Fibroblast of skin of left quadriceps (primary cell): ENCODE measurements at places on chromosomes 12 and 14.

- DNase-seq: no peak
Measured at GRCh38 chr12:104568935-104569334, 112.2 kb downstream of the CHST11 start.

GRCh38 chr14:61252369-61253063, 28.6 kb downstream of the TMEM30B start:
- DNase-seq: peak; percentile 97

DNA sequence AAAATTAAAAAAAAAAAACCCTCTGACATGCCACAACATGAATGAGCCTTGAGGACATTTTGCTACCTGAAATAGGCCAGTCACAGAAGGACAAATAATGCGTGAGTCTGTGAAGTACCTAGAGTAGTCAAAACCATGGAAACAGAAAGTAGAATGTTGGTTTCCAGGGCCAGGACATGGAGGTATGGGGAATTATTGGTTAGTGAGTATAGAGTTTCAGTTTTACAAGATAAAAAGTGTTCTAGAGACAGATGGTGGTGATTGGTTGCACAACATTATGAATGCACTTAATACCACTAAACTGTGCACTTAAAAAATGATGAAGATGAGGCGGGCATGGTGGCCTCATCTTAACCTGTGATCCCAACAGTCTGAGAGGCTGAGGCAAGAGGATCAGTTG, 47.6 kb upstream of the ZFP36L1 start:
- no peak for DNase-seq

DNA sequence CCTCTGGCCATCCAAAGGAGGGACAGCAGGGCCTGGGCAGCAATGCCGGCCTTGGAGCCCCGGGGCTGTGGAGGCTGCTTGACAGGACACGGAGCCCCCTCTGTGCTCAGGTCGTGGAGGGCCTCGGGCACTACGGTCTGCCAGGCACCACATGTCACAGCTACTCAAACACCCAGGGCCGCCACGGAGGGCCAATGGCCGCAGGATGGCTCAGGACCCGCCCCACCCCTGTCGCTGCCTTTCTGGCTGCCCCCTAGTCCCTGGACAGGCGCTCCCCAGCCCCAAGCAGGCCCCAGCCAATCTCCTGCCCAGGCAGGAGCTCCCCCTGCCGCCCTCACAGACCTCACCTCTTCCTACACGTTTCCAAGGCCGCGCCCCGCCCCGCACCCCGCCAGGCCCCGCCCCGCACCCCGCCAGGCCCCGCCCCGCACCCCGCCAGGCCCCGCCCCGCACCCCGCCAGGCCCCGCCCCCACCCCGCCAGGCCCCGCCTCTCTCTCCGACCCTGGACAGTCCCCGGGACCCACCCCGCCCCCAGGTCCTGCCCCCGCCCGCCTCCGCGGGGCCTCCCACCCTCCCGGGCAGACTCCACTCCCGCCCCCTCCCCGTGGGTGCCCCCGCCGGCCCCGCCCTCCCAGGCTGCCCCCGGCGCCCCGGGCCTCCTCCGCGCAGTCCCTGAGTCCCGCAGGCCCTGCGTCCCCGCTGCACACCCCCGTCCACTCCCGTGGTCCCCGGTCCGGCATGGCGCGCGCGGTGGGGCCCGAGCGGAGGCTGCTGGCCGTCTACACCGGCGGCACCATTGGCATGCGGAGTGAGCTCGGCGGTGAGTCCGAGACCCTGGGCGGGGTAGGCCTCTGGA, at the start of gene ASPG:
Gene ASPG, plus strand, starts transcription at position 669 of the 857 bp plus-strand sequence. Its CDS starts 71 bp downstream, at position 740.
- DNase-seq: no peak

- no peak for DNase-seq
Measured at GRCh38 chr14:105864651-105865265, 338.4 kb downstream of the TMEM121 start.

DNA sequence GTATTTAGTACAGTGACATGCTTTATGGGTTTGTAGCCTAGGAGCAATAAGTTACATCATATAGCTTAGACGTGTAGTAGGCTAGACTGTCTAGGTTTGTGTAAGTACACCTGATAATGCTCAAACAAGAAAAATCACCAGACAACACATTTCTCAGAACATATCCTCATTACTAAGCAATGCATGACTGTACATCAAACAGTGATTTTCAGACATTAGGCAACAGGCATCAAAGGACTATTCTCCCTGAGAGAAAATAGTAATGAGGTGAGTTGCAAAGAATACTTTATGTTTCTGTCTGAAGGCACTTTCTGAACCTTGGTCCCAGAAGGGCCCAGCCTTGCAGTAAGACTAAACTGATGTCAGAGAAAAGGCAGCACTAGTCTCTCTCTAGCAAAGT, 48.4 kb upstream of the SYT10 start:
- DNase-seq: no peak

DNA sequence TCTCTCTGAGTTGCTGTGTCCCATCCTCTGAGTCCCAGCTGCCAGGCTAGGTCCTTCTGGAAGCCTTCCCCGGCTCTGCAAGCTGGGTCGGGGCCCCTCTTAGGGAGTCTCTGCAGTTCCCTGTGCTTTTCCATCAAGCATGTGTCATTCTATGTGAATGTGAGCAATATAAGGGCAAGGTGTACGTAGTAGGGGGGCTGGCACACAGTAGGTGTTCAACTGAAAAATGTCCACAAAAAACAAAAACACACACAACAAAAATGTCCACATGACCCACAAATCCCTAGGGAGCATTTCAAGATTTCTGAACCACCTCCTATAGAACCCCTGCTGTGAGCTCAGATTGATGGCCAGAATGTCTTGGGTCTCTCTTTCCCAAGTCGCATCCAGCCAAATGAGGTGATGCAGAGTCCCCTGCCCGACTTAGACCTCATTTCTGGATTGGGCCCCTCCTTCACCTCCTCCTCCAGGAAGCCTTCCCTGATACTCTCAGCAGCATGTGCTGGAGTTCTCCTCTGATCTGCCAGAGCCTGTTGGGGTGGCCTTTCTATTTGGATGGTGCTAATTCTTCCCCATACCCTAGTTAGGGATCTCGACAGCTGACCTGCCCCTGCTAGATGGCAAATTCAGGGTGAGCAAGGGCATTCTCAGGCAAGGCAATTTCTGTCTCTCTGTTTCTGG, 196.1 kb upstream of the LHX5 start:
- DNase-seq: no peak

GRCh38 chr12:42260518-42260917, 22.5 kb upstream of the YAF2 start:
- DNase-seq: no peak

DNA sequence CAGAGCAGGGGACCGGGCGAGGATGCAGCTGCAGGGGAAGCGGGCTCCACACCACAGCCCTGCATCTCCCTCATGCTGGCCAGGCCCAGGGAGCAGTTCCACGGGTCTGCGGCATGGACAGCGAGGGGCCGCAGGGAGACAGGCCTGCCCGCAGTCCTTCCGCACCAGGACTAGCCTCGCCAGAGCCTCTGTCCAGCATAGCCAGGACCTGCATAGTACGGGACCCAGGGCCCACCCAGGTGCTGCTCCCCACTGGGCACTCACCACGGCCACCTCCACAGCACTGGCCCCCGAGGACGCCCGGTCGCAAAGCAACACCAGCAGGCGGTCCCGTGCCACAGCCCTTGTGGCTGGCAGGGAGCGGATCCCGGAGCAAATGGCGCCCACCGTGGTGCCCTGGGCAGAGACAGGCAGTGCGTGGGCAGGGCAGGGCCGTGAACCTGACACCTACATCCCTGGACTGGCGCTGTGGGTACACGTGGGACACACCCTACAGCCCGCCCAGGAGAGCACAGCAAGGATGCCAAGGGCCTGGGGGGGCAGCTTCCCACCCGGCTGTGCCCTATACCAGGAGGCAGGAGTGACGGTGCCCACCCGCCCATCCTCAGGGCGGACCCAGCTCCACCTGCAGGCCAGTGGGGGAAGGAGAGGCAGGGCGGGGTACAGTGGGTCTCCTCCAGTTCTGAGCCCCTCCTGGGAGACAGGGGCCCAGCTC, 23.8 kb downstream of the JAG2 start:
- no peak for DNase-seq

GRCh38 chr14:23228812-23229211, 8.9 kb upstream of the RNF212B start:
- DNase-seq: no peak

GRCh38 chr12:89364058-89364457, 11.8 kb upstream of the DUSP6 start:
- no peak for DNase-seq

DNA sequence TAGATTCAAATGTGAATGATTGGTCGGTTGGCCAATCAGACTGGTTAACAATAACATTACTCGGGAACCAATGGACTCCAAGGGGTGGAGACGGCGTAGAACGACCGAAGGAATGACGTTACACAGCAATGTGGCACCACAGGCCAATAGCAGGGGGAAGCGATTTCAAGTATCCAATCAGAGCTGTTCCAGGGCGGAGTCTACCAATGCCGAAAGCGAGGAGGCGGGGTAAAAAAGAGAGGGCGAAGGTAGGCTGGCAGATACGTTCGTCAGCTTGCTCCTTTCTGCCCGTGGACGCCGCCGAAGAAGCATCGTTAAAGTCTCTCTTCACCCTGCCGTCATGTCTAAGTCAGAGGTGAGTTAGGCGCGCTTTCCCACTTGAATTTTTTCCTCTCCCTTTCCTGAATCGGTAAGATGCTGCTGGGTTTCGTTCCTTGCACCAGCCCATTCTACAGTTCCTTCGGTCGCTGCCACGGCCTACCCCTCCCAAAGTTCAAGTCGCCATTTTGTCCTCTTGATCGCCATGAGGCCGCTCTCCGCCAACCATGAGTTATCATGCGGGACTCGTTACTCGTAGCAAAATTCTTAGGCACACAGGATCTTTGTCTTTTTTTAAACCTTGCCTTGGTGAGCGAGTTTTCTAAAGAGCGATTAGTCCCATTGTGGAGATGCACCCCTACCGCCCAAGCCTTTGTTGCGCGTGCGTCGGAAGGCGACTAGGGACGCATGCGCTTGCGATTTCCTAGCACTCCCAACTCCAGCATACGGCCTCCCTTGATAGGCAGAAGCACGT, at the start of gene HNRNPA1:
Gene HNRNPA1, plus strand, starts transcription at position 259 of the 793 bp plus-strand sequence. Its CDS starts 82 bp downstream, at position 341.
- peak; percentile 100 for DNase-seq

GRCh38 chr12:46374310-46374709, 1.7 kb upstream of the SLC38A2 start:
- no peak for DNase-seq

GRCh38 chr12:97760601-97761000, 298.0 kb downstream of the RMST start:
- no peak for DNase-seq

GRCh38 chr14:91032248-91032647, 28.2 kb downstream of the RPS6KA5 start:
- no peak for DNase-seq

- peak; percentile 26 for DNase-seq
Measured at GRCh38 chr12:125340791-125341190, 275.6 kb downstream of the AACS start.

- no peak for DNase-seq
Measured at GRCh38 chr12:96549341-96549740, 60.0 kb downstream of the CFAP54 start.

GRCh38 chr14:24858052-24858451, 191.9 kb downstream of the STXBP6 start:
- DNase-seq: no peak

- DNase-seq: no peak
Measured at GRCh38 chr12:74259199-74259598, 278.4 kb upstream of the ATXN7L3B start.

- no peak for DNase-seq
Measured at GRCh38 chr12:19630536-19630935, 191.2 kb downstream of the AEBP2 start.

DNA sequence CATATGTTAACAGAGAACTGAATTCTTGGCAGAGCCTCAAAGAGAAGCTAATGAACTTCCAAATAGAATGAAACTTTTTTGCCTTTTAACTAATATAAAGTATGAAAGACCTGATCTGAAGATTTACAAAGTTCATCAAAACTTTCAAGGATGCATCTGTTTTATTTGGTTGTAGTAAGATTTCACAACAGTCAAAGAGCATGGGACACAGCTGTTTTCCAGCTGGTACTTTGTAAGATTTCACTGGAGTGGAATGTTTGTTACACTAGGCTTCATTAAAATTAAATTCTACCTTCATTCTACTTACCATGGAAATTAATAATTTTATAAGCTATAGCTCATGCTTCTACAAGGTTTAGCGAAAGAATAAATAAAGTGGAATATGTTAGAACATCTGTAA, 351.2 kb downstream of the SLC6A15 start:
- DNase-seq: peak; percentile 9

GRCh38 chr14:62734831-62735230, 310.4 kb downstream of the KCNH5 start:
- DNase-seq: no peak

GRCh38 chr14:79740066-79740601, 471.2 kb downstream of the DIO2 start:
- no peak for DNase-seq

GRCh38 chr14:67426983-67427606, 15.1 kb upstream of the PLEK2 start:
- peak; percentile 47 for DNase-seq
